Tibial artery (tissue), 4 donors: ENCODE measurements at places on chromosomes 2 and 18.

GRCh38 chr2:136072621-136073020 lies 45.3 kb downstream of the CXCR4 start:
- DNase-seq, result no peak

GRCh38 chr18:76491776-76492668 lies 3.0 kb downstream of the ZNF516 start:
- no peak for DNase-seq

GRCh38 chr18:34401775-34402174 lies 177.1 kb upstream of the NOL4 start:
- DNase-seq, result no peak

GRCh38 chr2:127080938-127081755 lies 25.8 kb downstream of the BIN1 start:
- DNase-seq, result no peak

GRCh38 chr2:12060886-12061285 lies 314.5 kb downstream of the LPIN1 start:
- DNase-seq, result no peak

GRCh38 chr2:101418460-101419095 lies 31.3 kb upstream of the CREG2 start:
- DNase-seq, result no peak

- DNase-seq, result no peak
Observed at GRCh38 chr2:205014201-205014600, 468.9 kb downstream of the PARD3B start.

- DNase-seq, result no peak
Observed at GRCh38 chr2:8487461-8487932, 194.4 kb upstream of the ID2 start.

DNA sequence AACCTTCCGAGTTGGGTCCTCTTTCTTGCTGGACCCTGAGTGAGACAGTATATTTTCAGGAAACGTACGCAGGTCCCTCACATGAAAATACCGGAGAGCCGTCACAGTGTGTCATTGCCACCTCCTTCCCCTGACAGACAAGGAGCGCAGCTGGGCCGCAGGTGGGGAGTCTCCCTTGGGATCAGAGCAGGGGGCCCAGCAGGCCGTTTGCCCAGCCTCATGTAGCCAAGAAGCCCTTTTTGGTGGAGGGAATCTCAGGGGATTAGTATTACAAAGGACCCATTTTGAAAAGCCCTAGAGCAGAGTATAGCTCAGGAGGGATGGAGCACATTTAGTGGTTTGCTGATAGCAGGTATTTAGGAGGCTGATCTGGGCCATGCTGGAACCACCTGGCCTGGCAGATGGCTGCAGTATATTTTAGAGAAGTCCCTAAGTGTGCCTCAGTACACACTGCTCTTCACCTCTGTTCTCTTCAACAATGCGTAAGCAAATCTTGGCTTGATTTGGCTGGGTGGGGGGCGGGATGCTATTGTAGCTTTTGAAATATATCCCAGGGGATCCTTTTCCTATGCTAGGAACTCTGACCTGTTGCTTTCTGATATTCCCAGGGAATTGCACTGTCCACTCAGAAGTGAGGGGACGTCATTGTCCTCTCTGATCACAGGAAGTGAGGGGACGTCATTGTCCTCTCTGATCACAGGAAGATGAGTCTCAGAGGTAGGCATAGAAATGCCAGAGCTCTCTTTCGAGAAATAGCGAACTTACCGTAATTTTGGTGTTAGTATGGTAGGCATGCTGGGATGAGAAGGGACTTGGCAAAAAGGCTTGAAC lies 171.9 kb downstream of the HRH4 start:
- DNase-seq, result no peak

DNA sequence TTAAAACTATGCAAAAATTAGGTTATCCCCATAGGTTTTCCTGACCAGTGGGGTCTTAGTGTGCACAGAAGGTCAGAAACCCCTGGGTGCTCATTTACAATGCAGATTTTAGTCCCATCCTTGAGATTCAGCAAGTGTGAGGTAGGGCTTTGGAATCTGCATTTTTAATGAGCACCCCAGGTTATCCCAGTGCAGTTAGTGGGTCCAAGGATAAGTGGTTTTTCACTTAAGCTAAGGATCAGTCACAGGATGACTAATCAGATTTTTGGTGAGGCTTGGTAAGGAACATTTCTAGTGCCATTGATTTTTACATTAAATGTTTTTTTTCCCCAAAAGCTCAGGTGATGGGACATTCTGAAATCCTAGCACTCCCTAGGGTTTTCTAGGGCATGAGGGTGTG lies 50.7 kb upstream of the MGAT5 start:
- DNase-seq, result no peak

DNA sequence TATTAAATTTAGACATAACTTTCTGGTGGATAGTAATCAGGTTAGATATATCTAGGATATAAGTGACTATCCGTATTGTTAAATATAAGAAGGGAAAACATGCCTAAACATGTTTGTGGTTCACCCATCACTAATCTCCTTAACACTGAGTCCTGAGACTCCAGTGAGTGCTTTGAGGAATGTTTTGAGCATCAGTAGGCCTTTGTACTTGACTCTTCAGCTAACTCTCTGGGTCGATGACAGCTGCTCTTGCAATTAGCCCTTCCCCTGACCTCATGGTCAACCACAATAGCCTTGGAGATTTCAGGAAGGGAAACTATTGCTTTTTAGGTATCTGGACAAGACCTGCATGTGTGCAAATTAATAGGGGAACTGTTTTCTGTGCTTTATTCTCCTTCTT lies 716.8 kb downstream of the EPHA4 start:
- no peak for DNase-seq

DNA sequence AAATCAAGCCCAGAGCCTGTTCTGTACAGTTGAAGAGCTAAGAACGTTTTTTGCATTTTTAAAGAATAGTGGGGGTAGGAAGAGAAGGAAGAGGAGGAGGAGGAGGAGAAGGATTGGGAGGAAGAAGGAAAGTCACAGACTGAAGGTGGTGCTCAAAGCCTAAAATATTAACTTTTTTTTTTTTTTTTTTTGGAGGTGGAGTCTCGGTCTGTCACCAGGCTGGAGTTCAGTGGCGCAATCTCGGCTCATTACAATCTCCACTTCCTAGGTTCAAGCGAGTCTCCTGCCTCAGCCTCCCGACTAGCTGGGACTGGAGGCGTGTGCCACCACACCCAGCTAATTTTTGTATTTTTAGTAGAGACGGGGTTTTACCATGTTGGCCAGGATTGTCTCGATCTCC lies 18.3 kb upstream of the KLHL29 start:
- DNase-seq, result no peak

DNA sequence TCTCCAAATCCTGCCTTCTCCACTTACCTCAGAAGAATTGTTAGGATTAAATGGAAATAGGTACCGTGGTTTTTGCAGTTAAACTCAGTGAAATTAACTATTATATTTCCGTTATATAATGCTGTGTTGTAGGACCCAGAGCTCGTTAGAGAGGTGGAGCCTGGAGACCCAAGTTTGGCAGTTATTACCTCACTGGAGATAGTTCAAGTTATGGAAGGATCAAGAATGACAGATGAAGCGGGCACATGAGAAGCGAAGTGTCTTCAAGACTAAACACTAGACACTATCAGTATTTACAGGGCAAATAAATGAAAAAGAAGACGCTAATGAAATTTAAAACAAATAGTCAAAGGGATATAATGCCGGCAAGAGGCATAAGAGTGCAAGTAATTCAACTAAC lies 866 bp downstream of the CWC22 start:
- no peak for DNase-seq

GRCh38 chr2:214497489-214497888 lies 86.6 kb downstream of the VWC2L start:
- no peak for DNase-seq

GRCh38 chr2:51505533-51505932 lies 473.6 kb upstream of the NRXN1 start:
- no peak for DNase-seq
